ENCODE measurements at places on chromosomes 5 and 9. TPM values are rescaled to one million over a fixed set of nuclear protein-coding genes. Genes with fewer than 3 reads are reported as not detected.
A peak's percentile ranks its signal among the peaks of the same experiment; 100 is the strongest.

GRCh38 chr5:10896016-10896415 lies 135.0 kb upstream of the DAP start:
- H3K4me3 ChIP-seq = no peak overlapping the region
- H3K27me3 ChIP-seq = no peaks in the 10 kb centered on the region
- no peak for DNase-seq
- H3K36me3 ChIP-seq = no peaks in the 10 kb centered on the region

Gene STKLD1
- 8.4 TPM for total RNA-seq

GRCh38 chr5:120155873-120156272 lies 308.2 kb upstream of the PRR16 start:
- H3K4me1 ChIP-seq = no peaks in the 10 kb centered on the region
- no peaks in the 10 kb centered on the region for H3K36me3 ChIP-seq
- no peak for DNase-seq
- H3K27me3 ChIP-seq = no peaks in the 10 kb centered on the region
- H3K4me3 ChIP-seq = no peak overlapping the region
- H3K27ac ChIP-seq = no peak overlapping the region

GRCh38 chr9:118522093-118523028 lies 818.2 kb downstream of the TLR4 start:
- H3K27me3 ChIP-seq = no peaks in the 10 kb centered on the region
- no peaks in the 10 kb centered on the region for H3K4me1 ChIP-seq
- no peak overlapping the region for H3K4me3 ChIP-seq
- DNase-seq = peak; percentile 68
- H3K36me3 ChIP-seq = no peaks in the 10 kb centered on the region
- H3K27ac ChIP-seq = no peak overlapping the region

DNA sequence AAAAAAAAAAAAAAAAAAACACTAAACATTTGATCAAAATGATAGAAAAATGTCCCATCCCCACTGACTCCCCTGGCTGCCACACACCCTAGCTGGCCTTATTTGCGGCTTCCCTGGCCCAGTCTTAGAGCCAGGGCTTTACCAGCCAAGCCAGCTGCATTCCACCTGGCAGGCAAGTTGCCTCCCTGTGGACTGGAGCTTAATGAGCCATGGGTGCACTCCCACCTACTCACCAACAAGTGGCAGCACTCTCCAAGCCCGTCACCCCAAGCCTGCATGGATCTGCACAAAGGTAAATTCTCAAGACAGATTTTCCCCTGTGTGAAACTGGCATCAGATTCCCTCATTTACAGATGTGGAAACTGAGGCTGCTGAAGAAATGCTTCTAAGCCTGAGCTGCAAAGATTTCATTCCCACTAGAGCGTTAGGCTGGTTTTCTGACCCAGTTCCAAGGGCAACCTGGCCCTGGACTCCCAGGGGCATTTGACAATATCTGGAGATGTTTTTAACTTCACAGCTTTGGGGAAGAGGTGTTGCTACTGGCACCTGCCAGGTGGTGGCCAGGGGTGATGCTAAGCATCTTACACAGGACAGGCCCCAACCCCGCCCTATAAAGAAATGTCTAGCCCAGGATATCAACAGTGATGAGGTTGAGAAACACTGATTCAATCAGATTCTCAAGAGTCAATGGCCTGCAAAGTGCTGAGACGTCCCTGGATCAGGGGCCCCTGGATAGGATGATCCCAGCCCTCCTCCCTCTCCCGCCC lies 21.9 kb upstream of the VDAC1 start:
- H3K36me3 ChIP-seq = no peaks in the 10 kb centered on the region
- H3K27me3 ChIP-seq = no peaks in the 10 kb centered on the region
- H3K4me1 ChIP-seq = no peaks in the 10 kb centered on the region
- peak; percentile 71 for DNase-seq
- H3K4me3 ChIP-seq = no peak overlapping the region

Gene FAM169A
- total RNA-seq = 58.6 TPM

Gene ARL10
- 5.8 TPM for total RNA-seq

- DNase-seq = no peak
- H3K27ac ChIP-seq = no peak overlapping the region
- H3K27me3 ChIP-seq = no peaks in the 10 kb centered on the region
- no peak overlapping the region for H3K4me3 ChIP-seq
Measured at GRCh38 chr9:89941875-89942274, 337.1 kb downstream of the GADD45G start.

Gene PCDHGB4
- total RNA-seq = 11.3 TPM

- no peaks in the 10 kb centered on the region for H3K4me1 ChIP-seq
- no peaks in the 10 kb centered on the region for H3K36me3 ChIP-seq
- H3K4me3 ChIP-seq = no peak overlapping the region
- DNase-seq = no peak
- H3K27ac ChIP-seq = no peak overlapping the region
Measured at GRCh38 chr5:97888439-97888838, 705.4 kb upstream of the RIOK2 start.

Gene DBH
- not detected for total RNA-seq

DNA sequence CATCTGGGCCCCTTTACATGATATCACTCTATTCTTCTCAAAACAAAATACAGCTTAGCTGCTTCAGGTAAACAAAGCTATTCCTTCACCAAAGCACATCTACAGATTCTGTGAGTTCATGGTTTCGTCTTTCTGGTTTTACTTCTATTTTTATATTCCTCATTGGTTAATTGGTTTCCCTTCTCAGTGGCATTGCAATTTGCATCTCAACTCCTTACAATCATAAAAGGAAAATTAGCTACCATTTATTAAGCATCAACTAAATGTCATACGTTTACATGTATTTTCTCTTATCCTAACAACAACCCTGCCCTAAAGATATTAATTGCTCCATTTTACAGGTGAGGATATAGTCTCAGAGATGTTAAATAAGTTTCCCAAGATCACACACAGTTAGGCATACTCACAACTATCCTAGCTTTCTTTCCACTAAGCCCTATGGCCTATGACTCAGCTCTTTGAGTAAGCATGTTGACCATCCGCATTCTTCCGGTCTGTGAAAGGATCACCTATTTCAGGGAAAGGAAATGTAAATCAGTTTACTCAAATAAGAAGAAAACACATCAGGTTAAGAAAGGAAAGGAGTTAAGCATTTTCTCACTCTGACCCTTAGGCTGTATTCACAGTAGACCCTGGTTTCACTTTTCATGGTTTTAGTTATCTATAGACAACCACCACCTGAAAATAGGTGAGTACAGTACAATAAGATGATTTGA lies 146.1 kb downstream of the CAAP1 start:
- H3K27me3 ChIP-seq = no peaks in the 10 kb centered on the region
- DNase-seq = no peak
- H3K36me3 ChIP-seq = no peaks in the 10 kb centered on the region
- no peak overlapping the region for H3K4me3 ChIP-seq

GRCh38 chr5:4050203-4050602 lies 454.6 kb downstream of the IRX1 start:
- H3K4me3 ChIP-seq = no peak overlapping the region
- no peaks in the 10 kb centered on the region for H3K36me3 ChIP-seq
- no peak for DNase-seq
- no peak overlapping the region for H3K27ac ChIP-seq
- H3K27me3 ChIP-seq = no peaks in the 10 kb centered on the region

GRCh38 chr9:95991326-95991725 lies 115.8 kb downstream of the ERCC6L2 start:
- peaks cover 11% of the 10 kb centered on the region for H3K4me1 ChIP-seq
- no peak overlapping the region for H3K27ac ChIP-seq
- no peak for DNase-seq
- no peaks in the 10 kb centered on the region for H3K27me3 ChIP-seq
- no peak overlapping the region for H3K4me3 ChIP-seq

DNA sequence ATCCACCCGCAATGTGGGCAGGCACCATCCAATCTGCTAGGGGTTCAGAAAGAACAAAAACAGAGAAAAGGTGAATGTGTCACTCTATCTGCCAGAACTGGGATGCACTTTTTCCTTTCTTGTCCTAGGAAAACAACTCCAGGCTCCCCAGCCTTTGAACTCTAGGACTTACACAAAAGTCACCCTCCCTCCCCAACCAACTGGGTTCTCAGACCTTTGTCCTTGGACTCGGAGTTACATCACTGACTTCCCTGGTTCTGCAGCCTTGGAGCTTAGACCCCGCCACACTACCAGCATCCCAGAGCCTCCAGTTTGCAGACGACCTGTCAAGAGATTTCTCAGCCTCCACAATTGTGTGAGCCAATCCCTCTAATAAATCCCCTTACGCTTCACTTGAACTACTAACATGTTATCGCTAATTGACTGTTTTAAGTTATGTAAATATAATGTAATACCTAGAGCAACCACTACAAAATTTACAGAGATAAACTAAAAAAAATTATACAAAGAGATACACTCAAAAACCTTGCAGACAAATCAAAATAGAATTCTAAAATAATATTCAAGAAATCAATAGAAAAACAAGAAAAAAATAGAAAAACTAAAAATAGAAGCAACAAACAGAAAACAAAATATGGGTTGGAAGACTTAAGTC lies 5.3 kb upstream of the UBLCP1 start:
- no peak overlapping the region for H3K27ac ChIP-seq
- H3K4me3 ChIP-seq = no peak overlapping the region
- no peak for DNase-seq
- H3K36me3 ChIP-seq = no peaks in the 10 kb centered on the region

DNA sequence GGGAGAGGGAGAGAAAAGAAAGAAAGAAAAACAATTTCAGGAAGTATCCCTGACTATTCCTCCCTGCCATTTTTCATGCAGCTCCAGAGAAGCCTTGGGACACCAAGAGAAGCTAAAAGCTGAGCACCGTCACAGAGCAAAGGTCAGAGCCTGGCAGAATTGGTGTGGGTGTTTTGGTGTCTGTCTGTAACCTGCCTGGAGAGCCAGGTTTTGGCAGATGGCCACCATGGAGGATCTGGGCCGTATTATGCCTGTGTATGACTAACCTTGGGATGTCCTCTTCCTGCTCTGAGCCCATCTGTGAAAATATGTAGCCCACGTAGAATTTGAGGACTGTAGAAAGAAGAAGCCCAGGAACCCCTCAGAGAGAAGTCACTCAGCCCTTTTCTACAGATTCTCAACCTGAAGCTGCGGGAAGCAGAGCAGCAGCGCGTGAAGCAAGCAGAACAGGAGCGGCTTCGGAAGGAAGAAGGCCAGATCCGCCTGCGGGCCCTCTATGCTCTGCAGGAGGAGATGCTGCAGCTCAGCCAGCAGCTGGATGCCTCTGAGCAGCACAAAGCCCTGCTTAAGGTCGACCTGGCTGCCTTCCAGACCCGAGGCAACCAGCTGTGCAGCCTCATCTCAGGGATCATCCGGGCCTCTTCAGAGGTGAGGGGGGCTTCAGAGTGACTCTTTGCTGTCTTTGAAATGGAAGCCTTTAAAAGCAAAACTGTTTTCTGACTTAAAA lies 18.8 kb downstream of the GLE1 start:
- no peak overlapping the region for H3K4me3 ChIP-seq
- peak; percentile 38 for DNase-seq
- no peaks in the 10 kb centered on the region for H3K4me1 ChIP-seq
- no peaks in the 10 kb centered on the region for H3K27me3 ChIP-seq
